ENCODE measurements at places on chromosomes 13 and 19.

DNA sequence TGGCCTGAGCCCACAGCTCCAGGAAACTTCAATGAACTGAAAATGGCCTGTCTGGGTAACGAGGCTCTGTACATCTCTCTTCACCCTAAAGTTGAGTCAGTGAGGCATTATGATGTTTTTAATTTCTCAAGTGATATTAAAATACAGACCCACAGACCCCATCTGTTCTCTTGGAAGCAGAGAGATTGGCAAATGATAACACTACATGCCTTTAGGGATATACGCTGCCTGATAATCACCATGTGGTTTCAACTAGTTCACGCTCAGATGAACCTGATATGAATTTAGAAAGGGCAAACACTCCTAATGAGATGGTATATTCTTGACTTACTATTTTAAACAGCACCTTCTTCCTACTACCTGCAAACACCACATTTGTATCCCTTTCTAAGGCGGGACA is 127.5 kb downstream of the RFC3 start:
- H3K36me3 ChIP-seq, result no peaks in the 10 kb centered on the region
- no peaks in the 10 kb centered on the region for H3K27me3 ChIP-seq
- peaks cover 8% of the 10 kb centered on the region for H3K4me1 ChIP-seq
- no peak for DNase-seq
- H3K4me3 ChIP-seq, result no peak overlapping the region
- no peak overlapping the region for H3K27ac ChIP-seq

- no peaks in the 10 kb centered on the region for H3K27me3 ChIP-seq
- no peak for DNase-seq
- H3K27ac ChIP-seq, result no peak overlapping the region
- no peak overlapping the region for H3K4me3 ChIP-seq
Observed at GRCh38 chr13:33911521-33911920, 93.6 kb downstream of the RFC3 start.

DNA sequence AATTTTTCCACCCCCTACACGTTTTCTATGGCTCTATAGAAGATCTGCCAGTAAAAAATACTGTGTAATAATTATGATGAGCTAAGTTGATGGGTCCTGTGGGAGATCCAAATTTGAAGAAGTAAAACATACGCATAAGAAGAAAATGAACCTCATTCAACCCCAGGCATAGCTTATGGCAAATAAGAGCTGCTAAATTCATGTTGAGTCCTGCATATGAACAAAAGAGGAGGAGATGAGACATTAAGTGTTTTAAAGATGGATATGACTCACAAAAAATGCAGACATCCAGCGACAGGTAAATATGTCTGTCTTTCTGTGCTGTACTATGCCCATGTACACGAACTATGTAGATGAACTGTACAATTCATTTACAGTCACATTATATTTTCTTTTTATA is 101.9 kb downstream of the LIG4 start:
- H3K27ac ChIP-seq, result peak overlapping the region; percentile 35
- no peak overlapping the region for H3K4me3 ChIP-seq
- no peak for DNase-seq

DNA sequence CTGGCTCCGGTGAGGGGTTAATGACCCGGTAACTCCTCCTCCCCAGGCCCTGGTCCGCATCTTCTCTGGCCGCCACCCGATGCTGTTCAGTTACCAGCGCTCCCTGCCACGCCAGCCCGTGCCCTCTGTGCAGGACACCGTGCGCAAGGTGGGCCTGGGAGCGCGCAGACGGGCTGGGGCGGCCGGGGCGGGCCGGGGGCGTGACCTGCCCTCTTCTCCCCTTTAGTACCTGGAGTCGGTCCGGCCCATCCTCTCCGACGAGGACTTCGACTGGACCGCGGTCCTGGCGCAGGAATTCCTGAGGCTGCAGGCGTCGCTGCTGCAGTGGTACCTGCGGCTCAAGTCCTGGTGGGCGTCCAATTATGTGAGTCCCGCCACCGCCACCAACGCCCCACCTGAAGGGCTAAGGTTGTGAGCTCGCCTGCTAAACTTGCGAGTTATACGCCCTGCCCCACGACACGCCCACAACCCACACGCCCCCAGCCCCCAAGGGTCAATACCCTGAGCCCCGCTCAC is 10.4 kb downstream of the CPT1C start:
- no peaks in the 10 kb centered on the region for H3K4me1 ChIP-seq
- H3K27me3 ChIP-seq, result no peaks in the 10 kb centered on the region
- H3K4me3 ChIP-seq, result no peak overlapping the region
- H3K27ac ChIP-seq, result no peak overlapping the region
- H3K36me3 ChIP-seq, result no peaks in the 10 kb centered on the region

DNA sequence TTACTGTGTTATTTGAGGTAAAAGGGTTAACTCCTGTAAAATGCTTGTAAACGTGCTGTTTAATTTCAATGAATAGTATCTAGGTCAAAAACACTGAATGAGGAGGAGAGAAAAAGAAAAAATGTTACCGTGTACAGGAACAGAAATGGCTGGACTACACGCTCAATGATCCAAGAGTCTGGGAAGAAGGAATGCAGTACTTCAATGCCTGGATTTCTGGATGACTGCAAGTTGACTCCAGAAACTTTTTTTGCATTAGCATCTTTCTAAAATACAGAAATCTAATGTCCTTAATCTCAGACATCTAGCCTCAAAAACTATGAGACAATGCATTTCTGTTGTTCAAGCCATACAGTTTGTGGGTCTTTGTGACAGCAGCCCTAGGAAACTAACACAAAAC is 17.4 kb upstream of the IPO5 start:
- DNase-seq, result no peak
- no peak overlapping the region for H3K27ac ChIP-seq
- H3K4me1 ChIP-seq, result no peaks in the 10 kb centered on the region

Measured in RWPE2 (cell line).